ENCODE measurements at places on chromosomes 7 and 10.

DNA sequence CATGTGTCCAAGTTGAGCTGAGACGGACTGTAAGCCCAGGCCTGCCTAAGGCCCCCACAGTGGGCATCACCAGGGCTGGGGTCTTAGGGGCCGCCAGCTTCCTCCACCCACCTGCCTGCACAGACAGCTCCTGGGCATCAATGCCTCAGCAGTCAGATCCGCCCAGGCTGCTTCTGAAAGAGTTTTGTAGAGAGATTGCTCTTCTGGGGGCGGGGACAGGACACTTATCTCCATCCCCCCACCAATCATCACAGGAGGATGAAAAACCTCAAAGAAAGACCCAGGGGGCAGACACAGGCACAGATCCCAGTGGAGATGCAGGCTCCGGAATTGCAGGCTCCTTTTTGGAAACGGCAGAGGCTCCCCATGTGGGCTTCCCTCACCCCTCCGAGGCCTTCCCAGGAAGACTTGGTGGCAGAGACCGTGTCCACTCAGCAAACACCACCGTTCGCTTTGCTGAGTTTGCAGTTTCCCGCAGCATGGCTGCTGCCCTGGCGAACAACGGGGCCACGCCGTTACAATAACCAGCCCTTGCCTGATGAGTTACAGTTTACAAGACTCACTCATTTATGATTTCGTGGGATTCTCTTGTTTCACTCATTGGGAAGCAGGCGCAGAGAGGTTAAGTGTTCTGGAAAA lies 96.4 kb downstream of the MKI67 start:
- DNase-seq, result no peak

- DNase-seq, result no peak
These were observed 165.4 kb upstream of the RNF32 start for GRCh38 chr7:156475179-156475578.

DNA sequence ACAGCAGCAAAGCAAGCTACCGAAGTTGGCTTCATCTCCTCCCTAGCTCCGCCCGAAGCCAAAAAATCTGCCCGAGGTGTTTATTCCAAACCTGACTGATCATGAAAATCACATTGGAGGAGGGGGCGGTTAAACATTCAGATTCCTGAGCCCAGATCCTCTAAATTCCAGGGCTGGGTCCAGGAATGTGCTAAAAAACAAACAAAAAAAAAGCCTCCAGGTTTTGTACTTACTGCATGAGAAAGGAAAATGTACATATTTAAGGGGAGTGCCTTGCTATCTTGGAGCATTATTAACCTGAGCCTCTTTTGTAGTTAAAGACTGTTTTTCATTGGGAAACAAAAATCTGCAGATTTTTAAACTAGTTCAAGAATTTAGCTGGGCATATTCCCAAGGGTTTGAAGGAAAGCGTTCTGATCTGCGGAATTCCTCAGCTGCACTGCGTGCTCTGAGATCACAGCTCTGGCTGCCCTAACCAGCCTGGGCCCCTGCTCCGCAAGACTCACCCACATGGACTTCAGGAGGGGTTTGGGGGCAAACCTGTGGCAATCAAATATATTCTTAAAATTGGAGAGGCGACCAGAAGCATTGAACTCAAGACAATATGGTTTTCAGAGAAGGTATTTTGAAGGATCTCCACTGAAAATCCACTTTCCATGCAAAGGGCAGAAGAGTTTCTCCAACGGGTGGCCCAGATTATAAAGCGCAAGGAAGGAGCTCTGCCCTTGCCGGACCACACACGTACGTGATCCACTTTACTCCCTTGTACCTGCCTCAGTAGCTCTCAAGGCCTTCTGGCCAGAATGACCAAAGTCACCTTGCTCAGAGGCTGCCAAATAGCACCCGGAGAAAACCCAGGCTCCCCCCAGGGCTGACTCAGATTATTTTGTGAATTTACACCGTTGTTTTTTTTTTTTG lies 10.0 kb upstream of the TNS3 start:
- DNase-seq, result no peak

DNA sequence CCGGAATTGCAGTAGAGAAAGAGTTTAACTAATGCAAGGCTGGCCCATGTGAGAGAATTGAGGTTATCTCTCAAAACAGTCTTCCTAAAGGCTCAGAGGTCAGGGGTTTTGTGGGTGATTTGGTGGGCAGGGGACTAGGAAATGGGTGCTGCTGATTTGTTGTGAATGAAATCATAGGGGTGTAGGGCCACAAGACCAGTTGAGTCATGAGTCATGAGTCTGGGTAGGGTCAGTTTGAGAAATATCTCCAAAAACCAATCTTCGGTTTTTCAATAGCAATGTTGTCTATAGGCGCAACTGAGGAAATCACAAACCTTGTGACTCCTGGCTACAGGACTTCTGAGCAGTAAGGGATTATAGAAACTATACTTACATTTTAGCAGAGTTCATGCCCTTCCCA lies 460.0 kb upstream of the NRP1 start:
- DNase-seq, result no peak

DNA sequence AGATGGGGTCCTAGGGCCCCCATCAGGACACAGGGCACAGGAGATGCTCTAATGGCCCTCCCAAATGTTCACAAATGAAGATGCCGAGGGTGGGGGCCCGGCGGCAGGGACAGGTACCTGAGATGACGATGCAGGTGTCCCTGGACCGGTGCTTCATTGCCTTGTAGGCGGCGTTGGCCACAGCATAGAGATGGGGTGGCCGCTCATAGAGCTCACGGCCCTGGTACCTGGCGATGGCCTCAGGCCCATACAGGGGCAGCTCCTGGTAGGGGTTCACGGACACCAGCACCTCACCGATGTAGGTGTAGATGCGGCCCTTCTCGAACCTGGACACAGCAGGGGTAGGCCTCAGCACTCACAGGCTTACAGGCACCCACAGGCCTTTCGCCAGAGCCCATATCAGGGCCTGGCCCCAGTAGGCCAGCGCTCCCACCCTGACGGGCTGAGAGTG lies 2.0 kb downstream of the MYO1G start:
- DNase-seq, result no peak

DNA sequence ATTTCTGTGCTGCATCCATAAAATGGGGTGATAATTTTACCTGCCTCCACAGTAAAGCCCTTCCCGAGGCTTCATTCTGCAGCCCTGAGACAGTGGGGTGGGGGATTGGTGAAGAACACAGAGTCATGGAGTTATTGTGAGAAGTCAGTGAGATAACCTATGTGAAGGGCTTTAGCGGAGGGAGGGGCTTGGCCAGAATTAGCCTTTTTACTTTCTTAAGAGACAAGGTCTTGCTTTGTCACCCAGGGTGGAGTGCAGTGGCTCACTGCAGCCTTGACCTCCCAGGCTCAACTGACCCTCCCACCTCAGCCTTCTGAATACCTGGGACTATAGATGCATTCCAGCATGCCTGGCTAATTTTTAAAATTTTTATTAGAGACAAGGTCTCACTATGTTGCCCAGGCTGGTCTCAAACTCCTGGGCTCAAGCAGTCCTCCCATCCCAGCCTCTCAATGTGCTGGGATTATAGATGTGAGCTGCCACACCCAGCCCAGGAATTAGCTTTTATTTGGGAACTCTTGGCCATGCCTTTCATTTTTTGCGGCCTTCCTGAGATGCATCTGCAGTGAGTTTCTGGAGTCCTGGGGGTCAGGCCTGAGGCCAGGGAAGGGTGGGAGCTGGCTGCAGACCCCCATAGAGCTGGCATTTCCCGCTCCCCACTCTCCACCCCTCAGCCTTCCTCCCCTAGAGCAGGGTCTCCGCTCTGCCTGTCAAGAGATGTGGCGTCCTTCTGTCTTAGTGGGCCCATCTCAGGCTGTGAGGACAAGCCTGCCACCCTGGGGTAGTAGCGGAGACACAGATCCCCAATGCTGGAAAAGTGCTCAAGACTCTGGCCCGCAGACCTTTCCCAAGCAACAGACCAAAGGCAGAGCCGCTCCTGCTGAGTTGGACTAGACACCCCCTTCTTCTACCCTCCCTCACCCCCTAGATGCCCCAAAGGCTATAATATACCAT lies 77.0 kb downstream of the ZMIZ1 start:
- no peak for DNase-seq

Data from left renal pelvis (tissue), 4 donors.